ENCODE measurements at places on chromosomes 6 and 20. TPM values are rescaled to one million over a fixed set of nuclear protein-coding genes. Genes with fewer than 3 reads are reported as not detected.
A peak's percentile ranks its signal among the peaks of the same experiment; 100 is the strongest.

The TAF11 gene
- 53.2 TPM for total RNA-seq

The LAMA2 gene
- total RNA-seq, result 4.3 TPM

The HMGCLL1 gene
- not detected for total RNA-seq

The TCF21 gene
- not detected for total RNA-seq

The IL17A gene
- not detected for total RNA-seq

The RAMACL gene
- 0.19 TPM for total RNA-seq

The ENPP5 gene
- not detected for total RNA-seq

The VNN1 gene
- total RNA-seq, result 0.71 TPM

The GTF2H4 gene
- 24.9 TPM for total RNA-seq

GRCh38 chr20:36017048-36017951 lies 48.9 kb downstream of the CNBD2 start:
- peak; percentile 80 for DNase-seq

DNA sequence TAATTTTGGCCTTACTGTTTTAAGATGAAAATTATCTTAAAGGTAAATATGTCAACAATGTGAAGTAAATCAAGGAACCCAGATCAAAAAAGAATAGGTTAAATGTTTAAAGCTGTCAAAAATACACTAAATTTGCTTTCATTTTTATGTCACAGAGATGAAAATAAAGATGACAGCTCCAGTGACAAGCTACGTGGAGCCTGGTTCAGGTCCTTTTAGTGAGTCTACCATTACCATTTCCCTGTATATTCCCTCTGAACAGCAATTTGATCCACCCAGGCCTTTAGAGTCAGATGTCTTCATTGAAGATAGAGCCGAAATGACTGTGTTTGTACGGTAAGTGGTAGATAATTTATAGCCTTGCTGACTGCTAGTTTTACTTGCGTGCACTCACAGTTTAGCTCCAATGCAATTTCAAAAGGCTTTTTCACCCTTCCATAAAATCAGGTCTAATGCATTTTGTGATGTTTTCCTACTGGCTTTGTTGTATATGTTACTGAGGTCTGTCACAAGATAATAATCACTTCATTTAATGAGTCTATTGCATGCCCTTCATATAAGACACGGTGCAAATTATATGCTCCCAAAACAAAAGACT lies 1.9 kb downstream of the HEBP2 start:
- DNase-seq, result no peak

DNA sequence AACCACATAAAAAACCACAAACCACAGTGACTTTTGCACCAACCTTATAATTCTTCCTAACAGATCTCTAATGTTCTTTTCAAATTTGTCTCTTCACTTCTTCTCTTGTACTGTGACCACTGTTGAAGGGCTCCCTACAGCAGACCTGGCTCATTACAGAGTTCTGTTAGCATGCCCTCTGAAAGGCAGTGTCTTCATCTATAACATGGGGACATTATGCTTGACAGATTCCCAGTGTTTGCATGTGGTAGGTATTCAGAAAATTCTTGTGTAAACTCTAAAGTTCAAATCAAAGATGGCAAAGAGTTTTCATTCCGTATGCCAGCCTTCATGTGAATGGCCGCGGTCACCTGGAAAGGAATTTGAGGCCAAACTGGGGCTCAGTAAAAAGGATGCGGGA lies 182.6 kb downstream of the DHX35 start:
- no peak for DNase-seq

DNA sequence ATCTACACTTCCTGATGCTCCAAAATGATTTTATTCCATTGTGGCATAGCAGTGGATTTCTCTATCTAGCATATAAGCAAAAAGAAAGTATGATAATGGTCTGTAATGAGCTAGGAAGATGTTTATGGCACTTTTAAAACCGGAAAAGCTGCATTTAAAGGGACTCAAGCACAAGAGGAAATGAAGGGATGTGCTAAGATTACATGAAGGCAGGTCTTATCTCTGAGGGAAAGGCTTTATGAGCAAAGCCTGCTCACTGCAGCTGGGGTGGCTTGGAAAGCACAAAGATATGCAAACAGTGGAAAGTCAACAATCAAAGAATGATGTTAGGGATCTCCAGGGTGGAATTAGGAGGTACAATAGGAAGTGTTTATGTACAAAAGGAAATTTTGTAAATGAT lies 138.2 kb downstream of the TENT5A start:
- DNase-seq, result peak; percentile 41

DNA sequence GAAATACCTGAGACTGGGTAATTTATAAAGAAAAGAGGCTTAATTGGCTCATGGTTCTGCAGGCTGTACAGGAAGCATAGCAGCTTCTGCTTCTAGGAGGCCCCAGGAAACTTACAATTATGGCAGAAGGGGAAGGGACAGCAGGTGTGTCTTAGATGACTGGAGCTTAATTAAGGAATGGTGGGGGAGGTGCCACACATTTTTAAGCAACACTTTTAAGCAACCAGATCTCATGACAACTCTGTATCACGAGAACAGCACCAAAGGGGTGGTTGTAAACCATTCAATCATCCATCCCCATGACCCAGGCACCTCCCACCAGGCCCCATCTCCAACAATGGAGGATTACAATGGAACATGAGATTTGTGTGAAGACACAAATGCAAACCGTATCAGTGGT lies 26.9 kb downstream of the FIG4 start:
- no peak for DNase-seq

DNA sequence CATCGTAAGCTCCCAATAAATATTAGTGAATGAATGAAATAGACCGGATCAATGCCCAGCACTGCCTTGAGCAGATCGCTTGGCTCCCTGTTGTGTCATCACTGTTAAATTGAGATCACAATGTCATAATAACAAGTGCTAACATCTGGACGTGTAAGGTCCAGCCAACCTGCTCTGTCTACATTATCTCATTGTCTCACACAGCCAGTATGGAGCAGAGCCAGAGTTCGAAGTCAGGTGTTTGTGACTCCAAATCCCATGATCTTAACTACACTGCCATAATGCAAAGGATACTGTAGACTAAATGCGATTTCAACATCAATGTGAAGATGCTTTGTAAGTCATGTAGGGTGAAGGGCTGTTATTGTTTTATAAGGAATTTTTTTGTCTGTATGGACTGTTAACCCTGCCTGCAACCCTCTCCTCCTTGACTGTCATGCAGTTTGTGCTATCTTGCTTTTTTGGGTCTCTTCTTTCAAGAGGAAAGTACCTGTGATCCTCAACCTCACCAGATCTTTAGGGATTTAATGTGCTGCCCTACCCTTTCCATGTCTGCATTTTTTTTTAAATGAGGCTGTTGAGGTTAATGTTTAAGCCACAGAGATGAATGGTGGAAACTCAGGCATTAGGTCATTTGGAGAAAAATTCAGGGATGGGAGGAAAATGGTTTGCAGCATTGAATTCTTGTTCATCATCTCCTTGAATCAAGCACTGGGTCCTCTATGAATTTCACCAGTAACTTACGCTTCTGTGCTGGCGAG lies 49.0 kb upstream of the OCSTAMP start:
- no peak for DNase-seq

- DNase-seq, result peak; percentile 54
Observed at GRCh38 chr6:30727920-30728553, 7.9 kb downstream of the TUBB start.

- DNase-seq, result no peak
Observed at GRCh38 chr6:28727559-28728211, 196.1 kb downstream of the TRIM27 start.

DNA sequence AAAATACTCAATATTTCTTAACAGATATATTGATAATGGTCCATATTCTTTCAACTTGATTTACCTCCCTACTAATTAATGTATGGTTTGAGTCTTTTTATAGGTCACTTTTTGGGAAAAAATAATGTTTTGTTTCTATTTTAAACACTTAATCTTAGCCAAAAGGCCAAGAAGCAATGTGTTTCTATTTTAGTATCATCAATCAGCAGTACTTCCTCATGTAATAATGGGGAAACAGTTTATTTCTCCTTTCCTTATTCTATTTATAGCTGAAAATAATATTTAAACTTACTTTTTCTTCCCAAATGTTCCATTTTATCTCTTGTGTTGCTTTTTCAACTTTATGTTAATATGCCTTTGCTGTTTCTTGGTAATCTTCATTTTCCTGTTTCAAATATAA lies 295.1 kb downstream of the ALDH8A1 start:
- DNase-seq, result no peak

- DNase-seq, result no peak
Observed at GRCh38 chr6:6682225-6682624, 93.7 kb downstream of the LY86 start.

DNA sequence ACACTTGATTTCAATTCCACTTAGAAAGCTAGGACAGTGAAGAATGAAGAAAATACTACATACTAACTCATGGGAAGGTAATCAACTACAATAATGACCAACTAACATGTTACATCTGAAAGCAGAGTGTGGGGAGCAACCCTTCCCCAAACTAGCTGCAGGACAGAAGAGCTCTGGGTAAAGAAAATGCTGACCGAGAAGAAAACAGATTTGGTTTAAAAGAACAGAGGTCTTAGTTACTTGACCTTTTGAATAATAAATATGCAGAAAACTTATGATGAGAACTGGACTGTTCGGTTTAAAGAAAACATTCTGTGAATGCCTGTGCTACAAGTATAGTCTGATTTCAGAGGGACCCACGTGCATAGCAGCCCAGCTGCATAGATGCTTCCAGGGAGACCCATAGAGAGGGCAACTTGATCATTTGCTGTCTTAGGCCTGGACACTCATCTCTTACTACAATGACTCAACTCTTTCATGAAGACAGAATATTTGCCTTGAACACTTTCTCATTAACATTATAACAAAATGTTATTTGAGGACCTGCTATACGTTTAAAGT lies 53.5 kb downstream of the RALGAPA2 start:
- no peak for DNase-seq

GRCh38 chr6:109714166-109714565 lies 23.1 kb downstream of the FIG4 start:
- DNase-seq, result no peak

GRCh38 chr6:154071236-154071635 lies 32.2 kb downstream of the OPRM1 start:
- DNase-seq, result no peak

GRCh38 chr6:168093071-168093505 lies 14.1 kb upstream of the FRMD1 start:
- no peak for DNase-seq

DNA sequence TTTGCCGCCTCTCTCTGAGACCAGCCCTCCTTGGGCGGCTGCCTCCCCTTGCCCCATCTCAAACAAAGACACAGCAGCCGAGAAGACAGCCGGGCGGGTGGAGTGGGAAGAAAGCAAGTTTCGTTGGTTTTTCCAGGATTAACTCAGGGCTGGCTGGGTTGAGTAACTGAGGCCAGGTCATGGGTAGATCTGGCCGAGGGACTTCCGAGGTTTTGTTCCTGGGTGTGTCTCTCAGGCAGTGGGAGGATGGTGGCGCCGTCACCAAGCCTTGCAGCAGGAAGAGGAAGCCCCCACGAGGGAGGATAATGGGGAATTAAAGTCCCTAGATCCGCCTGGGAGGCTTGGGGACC lies 167.2 kb downstream of the TTLL2 start:
- DNase-seq, result no peak

- no peak for DNase-seq
Observed at GRCh38 chr20:611047-611842, 1.1 kb upstream of the TCF15 start.

DNA sequence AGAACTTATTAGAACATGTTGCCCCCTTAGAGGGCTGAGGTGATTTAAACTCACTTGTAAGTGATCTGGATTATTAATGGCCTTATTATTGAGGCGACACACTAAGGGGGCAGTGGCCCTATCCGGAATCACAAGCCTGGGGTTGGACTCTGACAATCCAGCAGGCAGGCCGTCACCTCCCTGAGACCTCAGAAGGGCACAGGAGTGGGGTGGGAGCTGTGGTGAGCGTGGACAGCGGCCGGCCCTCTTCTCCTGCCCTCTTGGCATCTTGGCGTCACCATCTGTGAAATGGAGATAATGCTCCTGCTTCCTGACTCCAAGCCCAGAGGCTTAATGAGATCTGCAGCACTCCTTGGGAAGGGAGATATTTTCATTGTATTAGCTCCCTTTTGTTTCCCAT lies 15.6 kb upstream of the UQCC2 start:
- DNase-seq, result no peak

DNA sequence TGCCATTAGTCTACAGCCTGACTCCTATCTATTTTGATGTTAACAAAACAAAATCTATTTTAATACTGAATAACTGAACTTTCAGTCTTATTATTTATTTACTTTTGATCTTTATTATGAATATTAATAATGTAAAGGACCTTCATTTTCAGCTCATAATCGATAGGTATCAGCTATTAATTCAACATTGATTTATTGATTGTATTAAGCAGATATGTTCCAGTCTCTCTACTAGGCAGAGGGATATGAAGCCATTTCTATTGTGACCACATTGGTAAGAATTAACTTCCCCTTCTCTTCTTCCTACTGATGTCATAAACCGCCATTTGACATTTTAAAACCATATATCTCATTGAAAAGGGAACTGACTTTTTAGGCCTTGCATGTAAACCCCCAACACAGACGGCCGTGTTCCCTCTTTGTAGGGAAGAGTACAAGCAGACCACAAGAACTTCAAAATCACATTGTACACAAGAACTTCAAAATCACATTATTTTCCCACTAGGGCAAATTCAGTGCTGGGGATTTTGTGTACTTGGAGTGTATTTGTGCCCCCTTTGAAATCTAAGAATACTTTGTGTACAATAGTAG lies 69.5 kb upstream of the FABP7 start:
- no peak for DNase-seq
